ENCODE measurements at places on chromosomes 7 and 10. TPM values are rescaled to one million over a fixed set of nuclear protein-coding genes. Genes with fewer than 3 reads are reported as not detected.

GIMAP7 gene
- 17.5 TPM for polyA plus RNA-seq

DNA sequence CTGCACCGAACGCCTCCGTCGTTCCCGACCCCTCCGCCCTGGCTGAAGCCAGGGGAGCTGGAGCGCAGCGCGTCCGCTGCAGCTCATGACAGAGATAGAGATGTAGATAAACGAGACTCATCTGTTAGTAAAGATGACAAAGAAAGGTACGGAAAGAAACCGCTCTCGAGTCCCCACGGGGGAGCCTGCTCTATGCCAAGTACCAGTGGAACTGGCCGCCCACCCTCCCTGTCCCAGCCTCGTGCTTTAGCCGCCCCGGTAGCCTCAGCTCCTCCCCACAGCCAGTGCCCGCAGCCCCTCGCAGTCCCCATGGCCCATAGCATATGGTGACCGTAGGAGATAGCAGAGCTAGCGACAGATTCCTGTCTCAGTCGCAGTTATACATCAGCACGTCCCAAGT is 344.7 kb upstream of the GALNT17 start:
- DNase-seq, result no peak

- DNase-seq, result no peak
These were observed 243.4 kb upstream of the FZD1 start for GRCh38 chr7:91020636-91021385.

DNA sequence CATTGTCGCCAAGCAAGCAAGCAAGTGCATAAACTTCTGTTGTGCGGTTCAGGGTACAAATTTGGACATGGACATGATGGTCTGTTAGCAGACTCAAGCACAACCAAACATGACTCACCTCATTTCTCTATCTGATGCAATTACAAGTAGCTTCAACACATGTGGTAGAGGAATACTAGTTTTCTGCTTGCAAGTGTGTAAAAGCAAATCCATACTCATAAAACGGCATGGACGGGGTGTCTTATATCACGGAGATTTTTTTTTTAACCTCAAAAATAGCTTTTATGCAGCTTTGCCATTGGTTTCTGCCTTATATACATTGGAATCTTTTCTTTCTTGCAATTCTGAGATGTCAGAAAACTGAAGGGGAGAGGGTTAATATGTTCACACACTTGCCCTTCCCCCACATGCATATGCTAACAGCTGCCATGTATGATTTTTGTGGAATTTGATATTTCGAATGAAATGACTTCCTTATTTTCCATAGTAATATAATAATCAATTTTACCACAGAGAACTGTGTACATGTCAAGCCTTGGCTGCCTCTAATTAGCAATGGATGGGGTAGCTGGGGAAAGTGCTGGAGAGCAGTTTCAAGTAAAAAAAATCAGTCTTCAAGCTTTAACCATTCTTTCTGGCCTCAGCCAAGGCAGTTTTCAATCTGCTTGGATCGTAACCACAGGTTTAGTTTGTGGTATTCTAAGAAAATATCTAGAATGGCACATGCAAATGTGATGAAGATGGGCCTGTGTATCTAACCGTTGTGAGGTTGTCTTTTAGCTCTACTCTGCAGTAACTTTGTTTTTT is 106.0 kb upstream of the PDCD4 start:
- DNase-seq, result no peak

GRCh38 chr10:20088061-20088701 is 271.9 kb downstream of the PLXDC2 start:
- no peak for DNase-seq
